ENCODE measurements at places on chromosomes 12 and 14.

GRCh38 chr12:123056709-123057108 is 76.2 kb downstream of the ARL6IP4 start:
- no peak for DNase-seq

DNA sequence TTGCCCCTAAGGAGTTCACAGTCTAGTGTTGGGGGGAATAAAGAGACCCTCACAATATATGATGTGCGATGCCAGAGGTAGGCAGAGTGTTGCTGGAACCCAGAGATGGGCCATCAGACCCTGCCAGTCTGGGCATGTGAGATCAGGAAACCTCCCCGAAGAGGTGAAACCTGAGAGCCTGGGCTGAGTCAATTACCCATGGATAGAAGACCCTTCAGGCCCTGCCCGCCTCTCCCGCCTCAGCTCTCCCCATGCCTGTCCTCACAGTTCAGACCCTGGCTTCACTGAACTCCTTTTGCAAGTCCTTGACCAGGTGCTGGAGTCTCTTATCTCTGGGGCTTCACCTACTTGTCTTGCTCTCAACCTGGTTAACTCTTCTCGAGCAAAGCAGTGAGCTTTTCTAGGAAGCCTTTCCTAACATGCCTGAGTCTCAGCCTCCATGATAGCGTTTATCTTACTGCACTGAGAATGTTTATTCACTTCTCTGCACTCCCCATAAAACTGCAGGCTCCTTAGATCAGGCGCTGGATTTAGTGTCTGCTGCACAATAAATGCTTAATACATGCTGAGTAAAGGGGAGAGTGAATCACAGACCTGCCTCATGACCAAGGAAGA is 19.6 kb downstream of the ALDH1L2 start:
- no peak for DNase-seq

GRCh38 chr12:64724201-64724745 is 34.9 kb downstream of the GNS start:
- no peak for DNase-seq

DNA sequence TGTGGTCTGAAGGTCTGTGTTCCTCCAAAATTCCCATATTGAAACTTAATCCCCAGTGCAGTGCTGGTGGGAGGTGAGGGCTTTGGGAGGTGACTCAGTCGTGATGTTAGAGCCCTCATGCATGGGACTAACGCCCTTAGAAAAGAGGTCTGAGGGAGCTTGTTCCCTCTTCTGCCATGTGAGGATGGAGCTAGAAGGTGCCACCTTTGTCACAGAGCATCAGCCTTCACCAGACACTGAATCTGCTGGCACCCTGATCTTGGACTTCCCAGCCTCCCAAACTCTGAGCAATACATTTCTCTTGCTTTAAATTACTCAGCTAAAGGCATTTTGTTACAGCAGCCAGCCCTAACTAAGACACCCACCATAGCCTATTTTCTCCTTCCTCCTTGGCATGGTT is 13.9 kb downstream of the RAB15 start:
- no peak for DNase-seq

DNA sequence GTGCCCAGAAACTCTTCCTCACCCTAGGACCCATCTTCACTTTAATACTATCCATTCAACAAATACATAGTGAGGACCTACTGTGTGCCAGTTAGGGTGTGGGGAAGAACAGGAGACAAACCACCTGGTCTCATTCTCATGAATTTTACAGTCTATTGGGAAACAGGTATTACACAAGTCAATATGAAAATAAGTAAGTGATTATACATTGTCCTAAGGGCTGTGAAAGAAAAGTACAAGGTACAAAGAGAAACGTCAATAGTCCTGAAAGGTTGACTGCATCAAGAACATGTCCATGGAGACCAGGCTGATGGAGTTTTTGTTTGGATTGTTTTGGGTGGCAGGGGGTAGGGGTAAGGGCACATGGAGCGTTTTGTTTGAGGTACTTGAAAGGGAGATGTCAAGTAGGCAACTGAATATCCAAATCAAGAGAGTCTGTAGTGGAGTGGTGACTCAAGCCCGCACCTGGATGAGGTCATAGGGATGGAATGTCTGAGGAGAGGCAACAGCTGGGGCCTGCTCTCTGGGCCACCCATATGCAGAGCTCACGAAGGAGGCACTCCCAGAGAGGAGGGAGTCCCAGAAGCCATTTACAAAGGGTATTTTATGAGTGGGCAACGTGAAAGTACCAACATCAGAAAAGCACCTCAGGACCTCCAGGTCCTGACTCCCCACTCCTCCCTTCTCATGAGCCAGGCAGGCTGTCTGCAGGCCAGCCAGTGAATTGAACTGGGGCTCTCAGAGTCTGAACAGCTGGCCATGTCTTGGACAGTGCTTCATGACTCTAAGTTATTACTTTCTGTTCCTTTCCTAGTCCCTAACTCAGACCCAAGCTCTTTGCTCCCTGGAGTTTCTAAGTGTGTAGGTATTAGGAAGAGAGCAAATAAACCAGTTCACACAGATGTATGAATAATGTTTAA is 272.0 kb downstream of the ZFP36L1 start:
- no peak for DNase-seq

GRCh38 chr12:124869059-124869665 is 5.5 kb upstream of the SCARB1 start:
- DNase-seq: no peak

GRCh38 chr14:93496856-93497741 is 66.4 kb downstream of the UNC79 start:
- DNase-seq: no peak

DNA sequence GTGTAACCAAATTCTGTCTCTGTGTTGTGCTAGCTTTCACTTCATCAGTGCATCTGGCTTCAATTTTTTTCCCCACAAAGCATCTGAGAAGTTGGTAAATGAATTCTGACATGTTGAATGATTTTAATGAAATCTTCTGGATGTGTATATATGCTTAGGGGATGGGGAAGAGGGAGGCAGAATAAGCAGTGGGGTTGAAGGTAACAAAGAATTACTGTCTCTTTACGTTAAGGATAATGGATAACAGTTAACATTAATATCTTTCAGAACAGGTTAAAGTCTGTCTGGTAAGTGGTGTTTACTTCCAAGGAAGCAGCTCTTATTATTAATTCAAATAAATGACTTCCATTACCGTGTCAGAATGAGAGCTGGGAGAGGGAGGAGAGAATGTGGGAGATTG is 261.7 kb downstream of the ERC1 start:
- no peak for DNase-seq

DNA sequence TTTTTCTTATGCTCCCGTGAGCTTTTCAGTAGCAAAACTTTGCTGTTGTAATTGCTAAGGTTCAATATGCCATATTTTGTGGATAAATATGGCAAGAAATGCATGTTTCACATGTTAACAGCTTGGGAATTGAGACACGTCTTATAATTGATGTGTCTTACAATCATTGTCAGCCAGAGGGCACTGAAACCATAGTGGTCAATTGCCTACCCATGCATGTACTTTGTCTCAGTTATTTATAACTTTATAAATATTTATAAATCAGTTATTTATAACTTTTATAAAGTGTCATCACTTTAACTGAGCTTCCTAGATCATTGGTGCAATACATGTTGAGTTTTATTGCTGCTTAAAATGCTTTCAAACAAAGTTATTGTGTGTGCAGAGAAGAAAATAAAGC is 82.0 kb downstream of the CATSPERB start:
- peak; percentile 59 for DNase-seq

DNA sequence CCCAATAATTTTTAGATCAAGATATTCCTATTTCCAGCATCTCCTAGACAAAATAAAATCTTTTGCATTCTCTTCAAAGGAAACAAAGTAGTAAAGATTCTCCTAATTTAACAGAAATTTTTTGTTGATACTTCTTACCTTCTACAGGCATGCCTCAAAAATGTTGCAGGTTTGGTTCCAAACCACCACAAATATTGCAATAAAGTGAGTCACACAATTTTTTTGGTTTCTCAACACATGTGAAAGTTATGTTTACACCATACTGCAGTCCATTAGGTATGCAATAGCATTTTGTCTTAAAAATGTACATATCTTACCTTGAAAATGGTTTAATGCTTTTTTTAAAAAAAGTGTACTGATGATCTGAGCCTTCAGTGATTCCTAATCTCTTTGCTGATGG is 65.6 kb upstream of the USP15 start:
- no peak for DNase-seq

GRCh38 chr12:3120701-3121100 is 43.5 kb downstream of the TSPAN9 start:
- DNase-seq: no peak

DNA sequence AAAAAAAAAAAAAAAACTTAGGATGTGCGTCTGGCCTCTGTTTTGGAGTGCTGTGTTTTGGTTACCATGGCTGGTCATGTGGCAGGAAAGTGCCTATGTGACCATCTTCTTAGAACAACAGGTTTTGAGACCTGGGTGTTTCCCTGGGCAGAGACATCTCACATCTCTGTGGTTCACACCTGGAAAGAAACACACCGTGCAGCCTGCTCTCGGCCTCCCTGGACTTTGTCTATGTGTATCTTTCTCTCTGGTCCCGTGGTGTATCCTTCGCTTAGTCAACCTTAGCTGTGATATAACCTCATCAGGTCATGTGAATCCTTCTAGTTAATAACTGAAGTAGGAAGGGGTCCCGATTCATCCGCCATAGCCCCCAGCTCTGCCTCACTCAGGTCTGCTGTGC is 22.6 kb downstream of the ACADS start:
- DNase-seq: no peak

GRCh38 chr12:131046813-131047788 is 93.4 kb downstream of the ADGRD1 start:
- DNase-seq: no peak

DNA sequence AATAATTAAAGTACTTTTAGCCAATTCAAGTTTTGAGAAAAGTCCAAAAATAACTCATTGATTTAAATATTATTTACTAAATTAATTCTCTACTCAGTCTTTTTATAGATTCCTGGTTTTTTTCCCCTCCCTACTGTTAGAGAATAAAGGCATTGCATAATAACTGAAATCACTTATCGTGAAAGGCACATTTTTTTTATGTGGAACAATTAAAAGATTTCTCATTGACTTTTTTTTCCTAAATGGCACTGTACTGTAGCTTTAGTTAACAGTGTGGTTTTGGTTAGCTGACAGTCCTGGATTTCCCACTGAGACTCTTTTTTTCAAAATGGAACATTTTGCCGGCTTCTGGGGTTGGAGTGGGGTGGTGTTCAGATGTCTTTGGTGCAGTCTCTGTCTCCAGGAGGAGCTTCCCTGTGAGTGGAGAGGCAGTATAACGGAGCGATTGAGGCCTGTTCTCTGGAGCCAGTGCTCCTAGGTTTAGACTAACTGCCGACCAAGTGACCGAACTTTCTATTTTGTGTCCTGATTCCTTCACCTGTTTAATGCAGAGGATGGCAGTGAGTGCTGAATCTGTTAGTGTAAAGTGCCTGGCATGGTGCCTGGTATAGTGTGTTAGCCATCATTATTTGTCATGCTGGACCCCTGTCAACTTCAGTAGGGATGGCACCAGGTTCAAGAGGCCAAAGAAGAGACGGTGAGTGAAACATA is 117.7 kb downstream of the ADCK1 start:
- no peak for DNase-seq

- DNase-seq: no peak
These were observed 25.3 kb downstream of the C12orf75 start for GRCh38 chr12:105355752-105356151.

DNA sequence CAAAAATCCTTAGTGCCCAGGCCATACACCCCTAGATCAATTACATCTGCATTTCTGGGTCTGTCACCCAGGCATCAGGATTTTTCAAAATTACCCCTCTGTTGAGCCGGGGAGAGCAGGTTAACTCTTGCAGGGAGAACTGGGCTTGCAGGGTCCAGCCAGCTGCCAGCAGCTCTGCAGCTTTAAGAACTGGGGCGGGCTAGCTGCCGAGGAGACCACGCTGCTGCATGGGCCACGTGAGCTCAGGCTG is at the start of gene DGLUCY:
Gene DGLUCY (plus strand): TSS at position 245 of the 250 bp plus-strand sequence. CDS start 46,222 bp downstream, outside the sequence.
- DNase-seq: no peak

GRCh38 chr12:129789921-129790320 is 113.9 kb downstream of the TMEM132D start:
- no peak for DNase-seq

- no peak for DNase-seq
These were observed 90.4 kb upstream of the DYNC1H1 start for GRCh38 chr14:101873991-101874390.

GRCh38 chr12:124319368-124320050 is 24.6 kb downstream of the RFLNA start:
- DNase-seq: no peak

DNA sequence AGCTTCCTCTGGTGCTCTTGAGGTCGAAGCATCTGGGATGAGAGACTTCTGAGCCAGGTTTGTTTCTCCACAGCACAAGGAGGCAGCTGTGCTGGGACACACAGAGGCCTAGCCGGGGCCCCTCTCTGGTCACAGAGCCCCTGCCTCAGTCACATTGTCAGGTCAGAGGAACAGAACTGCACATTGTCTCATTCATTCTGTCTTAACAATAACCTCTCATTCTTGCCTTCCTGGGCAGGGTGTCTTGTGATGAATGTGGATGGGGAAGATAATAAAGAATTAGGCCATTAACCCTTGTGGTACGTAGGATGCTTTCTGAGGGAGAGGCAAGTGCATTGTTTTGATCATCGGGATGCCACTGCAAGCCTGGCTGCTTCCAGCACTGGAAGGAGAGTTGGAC is 29.8 kb downstream of the FNTB start:
- DNase-seq: no peak

GRCh38 chr12:94640134-94640928 is 10.0 kb downstream of the TMCC3 start:
- peak; percentile 90 for DNase-seq

DNA sequence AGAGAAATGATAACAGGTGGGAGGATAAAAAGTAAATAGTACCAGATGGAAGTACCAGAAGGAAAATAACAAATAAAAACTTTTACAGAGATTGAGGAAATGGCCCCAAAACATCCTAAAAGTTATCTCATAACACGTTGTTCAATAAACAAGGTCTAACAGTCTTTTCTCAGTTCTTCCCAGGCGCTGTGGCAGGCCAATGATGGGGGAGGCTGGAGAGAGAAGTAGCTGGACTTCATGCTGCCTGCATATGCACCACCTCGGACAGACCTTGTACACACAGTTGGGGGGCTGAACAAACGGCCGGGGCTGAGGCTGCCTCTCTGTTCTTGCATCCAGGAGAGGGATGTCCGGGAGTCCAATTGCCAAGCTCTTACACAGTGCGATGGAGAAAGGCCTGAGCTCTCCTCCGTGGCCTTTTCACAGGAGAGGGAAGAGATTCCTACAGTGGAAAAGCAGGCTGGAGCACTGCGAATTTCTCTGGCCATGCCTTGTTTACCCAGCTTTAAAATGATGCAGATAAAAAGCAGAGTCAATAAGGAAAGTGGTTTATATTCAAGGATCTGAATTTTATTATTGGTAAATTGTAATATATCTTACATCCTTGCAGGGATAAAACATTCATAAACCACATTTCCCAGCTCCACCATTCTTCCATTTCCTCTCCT is 109.8 kb downstream of the PHLDA1 start:
- DNase-seq: no peak
